HuH-7.5 (cell line): ENCODE measurements at places on chromosomes 11 and 22.

DNA sequence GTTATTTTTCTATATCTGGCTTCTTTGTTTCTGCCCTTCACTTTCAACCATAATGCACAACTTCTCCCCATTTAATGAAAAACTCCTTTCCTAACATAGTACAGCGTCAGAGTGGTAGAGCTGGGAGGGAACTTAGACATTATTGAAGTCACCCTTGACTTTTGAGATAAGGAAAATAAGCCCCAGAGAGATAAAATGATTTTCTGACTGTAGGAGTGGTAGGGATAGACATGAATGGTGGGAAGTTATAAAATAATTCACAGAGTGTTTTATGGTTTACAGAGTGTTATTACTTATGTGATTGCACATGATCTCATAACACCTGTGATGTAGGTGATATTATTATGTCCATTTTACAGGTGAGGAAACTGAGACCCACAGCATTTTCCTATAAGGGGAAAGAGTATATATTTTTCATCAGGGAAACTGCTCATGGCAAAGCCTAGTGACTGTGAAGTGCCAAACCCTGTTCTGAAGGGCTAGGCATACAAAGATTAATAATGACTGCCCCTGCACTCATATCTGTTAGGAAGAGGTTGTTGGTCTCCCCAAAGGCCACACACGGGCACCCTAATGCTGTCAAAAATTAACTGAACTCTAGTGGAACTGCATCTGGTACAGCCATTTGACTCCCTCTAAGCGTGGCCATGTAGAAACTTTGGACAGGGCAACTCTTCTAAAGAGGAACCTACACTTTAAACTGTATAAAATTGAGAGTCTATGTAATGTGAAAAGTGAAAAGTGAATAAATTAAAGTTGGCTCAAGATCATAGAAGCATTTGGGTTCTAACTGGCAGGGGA is 61.1 kb upstream of the PICALM start:
- DNase-seq, result no peak

- DNase-seq, result no peak
Observed at GRCh38 chr11:11760838-11761237, 80.9 kb upstream of the USP47 start.

- no peak for DNase-seq
Observed at GRCh38 chr22:32649515-32650200, 151.8 kb upstream of the TIMP3 start.

DNA sequence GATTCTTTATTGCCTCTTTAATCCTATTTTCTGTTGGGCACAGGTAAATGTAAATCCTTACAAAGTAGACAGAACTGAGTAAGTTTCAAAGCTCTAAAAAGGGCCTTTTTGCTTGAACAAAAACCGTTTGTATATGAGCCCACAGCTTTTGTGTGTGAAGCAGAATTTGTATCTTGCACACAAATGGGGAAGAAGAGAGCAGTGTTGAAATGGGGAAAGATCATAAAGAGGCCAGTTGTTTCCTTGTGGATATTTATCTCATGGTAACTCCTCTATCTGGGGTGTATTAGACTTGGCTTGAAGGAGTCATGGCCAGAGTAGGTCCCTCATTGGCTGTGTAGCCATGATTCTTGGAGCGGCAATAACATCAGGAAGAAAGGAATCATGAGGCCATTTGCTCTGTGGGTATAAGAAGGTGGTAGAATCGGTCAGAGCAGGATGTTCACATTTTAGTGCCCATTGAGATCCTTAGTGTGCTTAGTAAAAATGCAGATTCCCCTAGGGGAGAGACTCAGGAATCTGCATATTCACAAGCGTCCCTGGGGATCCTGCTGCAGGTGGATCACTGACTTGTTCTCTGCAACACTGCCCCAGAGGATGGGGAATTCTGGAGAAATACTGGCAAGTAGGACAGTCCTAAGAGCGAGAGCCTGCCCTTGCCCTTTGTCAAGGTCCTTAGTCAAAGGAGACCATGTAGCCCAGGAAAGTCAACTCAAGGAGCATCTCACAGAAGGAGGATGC is 126.5 kb downstream of the LDLRAD3 start:
- DNase-seq, result no peak

DNA sequence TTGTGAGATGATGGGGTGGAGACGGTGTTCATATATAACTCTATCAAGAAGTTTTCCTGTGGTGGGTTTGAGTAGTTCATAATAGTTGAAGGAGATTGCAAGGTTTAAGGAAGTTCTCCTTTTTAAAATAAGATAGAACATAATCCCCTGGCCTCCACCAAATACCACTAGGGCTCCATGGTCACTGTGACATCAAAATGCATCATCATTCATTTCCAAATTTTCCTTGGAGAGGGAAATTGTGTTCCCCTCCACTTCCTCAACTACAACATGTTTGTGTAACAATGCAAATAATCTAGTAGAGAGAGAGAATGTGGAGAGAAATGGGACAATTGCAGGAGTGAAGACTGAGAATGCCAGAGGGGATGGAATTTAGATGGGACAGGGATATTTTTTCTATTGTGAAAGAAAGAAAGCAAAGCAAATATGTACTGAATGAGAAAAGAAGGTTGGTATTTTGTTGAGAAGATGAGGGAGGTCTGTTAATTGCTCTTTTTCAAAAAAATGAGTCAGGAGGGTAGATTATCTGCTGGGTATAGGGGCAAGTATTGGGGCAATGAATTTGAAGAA is 33.4 kb upstream of the ZBED5 start:
- no peak for DNase-seq

- DNase-seq, result no peak
Observed at GRCh38 chr22:25689631-25690030, 52.4 kb upstream of the MYO18B start.

GRCh38 chr11:123056835-123057491 is 5.0 kb downstream of the HSPA8 start:
- DNase-seq, result no peak

GRCh38 chr11:58142761-58143160 is 17.4 kb upstream of the OR9I1 start:
- DNase-seq, result no peak

DNA sequence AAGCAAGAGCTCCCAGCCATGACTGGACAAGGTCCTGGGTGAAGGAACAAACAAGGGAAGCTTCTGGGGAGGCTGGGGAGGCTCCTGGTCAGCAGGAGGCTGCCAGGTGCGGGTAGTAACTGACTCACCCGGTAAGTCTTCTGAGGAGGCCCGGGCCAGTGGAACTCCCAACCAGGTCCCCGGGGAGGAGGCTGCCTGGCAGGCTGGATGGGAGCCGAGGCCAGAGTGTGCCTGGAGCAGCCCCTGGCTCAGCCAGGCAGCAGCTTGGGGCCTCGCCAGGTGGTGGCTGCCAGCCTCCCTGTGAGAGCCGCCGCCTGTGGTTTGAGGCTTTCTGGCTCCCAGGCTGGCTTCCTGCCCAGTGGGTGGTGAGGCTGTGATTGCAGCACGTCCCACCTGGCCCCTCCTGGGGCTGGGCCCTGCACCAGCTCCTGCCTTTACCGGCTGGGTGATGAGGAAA is 46.2 kb downstream of the IGF2 start:
- DNase-seq, result no peak

DNA sequence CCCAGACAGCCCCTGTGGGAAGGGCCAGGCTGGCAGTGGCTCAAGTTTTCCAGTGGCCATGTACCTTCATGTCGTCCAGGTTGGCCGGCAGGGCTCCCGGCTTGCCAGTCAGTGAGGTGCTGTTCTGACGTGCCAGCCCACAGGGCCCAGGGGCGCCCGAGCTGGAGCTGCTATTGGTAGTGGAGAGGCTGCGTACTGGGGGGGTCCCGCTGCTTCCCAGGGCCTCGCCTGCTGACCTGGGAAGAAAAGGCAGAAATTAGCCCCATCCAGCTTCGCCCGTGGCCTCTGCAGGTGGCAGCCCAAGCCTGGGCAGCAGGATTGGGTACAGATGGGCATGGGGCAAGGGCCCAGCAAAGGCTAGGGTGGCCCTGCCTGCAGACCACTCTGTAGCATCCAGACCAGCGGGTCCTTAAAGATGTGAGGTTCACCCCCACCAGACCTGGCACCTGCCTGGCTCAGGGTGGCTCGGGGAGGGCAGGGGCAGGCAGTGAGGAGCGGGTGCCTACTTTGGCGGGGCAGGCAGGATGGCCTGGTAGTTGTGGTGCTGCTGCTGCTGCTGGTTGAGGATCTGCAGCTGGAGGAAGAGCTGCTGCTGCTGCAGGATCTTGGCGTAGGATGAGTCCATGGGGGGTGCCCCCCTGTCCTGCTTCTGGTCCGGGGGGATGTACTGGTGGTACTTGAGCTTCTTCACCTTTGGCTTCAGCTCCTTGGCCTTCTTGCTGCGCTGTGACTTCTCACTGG is 50.1 kb downstream of the SGSM3 start:
- no peak for DNase-seq

DNA sequence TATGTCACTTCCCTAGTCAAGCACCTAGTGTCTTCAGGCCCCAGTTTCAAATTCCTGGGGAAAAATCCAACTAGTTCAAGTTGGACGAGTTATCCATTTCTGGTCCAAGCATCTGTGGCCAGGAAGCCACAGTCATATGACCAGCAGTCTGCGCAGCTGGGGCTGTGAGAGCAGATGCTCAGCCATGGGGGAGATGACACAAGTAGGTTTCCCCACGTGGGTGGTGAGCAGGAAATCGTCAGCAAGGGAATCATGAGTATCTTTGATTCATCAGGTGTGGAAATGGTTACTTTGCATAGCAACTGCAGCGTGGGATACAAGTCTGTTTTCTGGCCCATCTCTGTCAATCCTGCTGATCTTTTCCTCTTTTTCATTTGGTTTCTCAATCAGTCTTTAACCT is 185.3 kb downstream of the C11orf91 start:
- DNase-seq, result no peak

GRCh38 chr11:133531971-133532651 is at the start of gene OPCML:
TSS of gene OPCML (minus strand) at chr11:133532501.
- no peak for DNase-seq

DNA sequence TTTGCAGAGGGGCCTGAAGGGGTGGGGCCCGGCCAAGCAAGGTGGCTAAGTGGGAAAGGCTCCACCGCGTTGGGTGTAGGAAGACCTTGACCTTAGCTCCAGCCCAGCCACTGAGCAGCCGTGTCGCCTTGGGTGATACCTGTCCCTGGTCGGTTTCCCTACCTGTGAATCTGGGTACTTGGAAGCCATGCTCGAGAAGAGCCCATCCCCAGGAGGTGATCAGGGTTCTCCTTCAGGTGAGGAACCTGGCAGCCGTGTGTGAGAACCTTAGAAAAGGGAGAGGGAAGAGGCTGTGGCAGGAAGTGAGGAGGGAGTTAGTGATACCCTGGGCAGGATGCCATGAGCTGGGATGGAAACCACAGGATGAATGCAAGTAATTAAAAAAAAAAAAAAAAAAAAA is 21.6 kb downstream of the PPARA start:
- no peak for DNase-seq

DNA sequence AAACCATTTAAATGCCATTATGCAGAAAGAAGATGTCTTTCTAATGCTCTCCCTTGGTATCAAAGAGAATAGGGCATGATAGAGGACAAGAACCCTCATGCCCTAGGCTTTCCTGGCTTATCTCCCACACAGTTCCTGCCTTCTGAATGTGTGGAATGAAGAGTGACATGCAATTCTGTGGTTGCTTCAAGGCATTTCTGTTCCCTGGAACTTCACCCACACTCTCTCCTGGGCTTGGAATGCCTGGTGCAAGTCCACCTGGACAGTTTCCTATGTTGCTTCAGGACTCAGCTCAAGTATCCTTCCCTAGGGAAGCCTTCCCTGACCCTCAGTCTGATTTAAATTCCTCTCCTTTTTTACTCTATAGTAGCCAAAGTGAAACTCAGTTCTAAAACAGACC is 53.8 kb upstream of the DRD2 start:
- no peak for DNase-seq

DNA sequence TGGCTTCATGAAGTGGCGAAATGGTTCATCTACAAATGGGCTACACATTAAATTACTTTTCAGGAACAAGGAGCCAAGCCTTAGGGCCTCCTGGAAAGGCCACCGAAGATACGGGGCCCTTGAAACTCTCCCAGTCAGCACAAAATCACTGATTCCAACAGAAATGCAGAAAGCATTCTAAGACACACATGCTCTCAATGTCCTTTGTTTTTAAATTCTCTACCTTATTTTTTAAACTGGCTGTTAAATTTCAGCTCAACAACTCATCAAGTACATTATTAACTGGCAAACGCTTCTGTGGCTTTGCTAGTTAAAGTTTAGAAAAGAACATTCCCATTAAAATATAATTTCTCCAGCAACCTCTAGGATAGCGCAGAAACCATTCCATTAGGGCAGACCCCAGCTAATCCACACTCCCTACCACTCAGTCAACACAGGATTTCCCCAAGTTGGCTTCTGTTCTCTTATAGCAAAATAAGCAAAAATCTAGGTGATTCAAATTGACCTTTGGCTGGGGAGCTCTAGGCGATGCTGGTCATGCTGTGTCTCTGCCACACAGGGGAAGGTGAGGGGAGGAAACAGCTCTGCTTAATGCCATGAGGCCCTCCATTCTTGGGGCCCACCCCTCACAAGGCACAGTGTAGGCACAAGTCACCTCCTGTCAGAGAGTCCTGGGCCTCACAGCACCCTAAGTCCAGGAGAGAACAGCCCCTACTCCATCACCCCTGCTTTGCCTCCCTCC is 47.1 kb downstream of the PLEKHA7 start:
- no peak for DNase-seq

GRCh38 chr11:76659672-76660532 is 10.6 kb downstream of the LRRC32 start:
- DNase-seq, result no peak

- DNase-seq, result no peak
Observed at GRCh38 chr11:25350899-25351803, 854.3 kb downstream of the LUZP2 start.

GRCh38 chr22:20268279-20269012 is at the start of gene RTN4R:
TSS of gene RTN4R (minus strand) at chr22:20268318. CDS start at chr22:20268092, 226 bp downstream.
- peak; percentile 71 for DNase-seq

DNA sequence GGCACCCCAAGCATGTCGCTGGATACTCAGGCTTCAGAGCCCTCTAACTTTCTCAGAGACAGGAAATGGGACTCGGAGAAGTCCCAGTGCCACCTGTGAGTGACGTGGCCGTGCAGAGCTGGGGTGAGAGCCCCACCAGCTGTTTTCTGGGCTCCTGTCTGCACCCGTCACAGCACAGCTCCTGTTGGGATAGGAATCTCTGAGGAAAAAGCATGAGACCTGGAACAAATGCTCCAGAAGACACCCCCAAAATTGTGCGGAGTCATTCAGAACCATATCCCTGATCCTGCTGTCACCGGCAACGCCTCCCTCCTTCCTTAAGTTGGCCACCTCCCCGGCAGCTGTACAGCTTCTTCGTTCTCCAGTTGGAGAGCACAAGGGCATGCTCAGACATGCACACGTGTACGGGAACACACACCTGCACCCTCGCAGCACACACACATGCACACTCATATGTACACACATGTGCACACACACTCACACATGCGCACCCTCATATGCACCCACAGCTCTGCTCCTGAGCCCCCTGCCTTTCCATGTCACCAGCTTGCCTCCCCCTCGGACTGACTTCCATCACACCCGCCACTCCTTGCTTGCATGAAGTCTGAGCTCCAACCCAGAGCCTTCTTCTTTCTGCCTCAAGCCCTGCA is 1430.0 kb downstream of the BRD1 start:
- DNase-seq, result no peak

- DNase-seq, result no peak
Observed at GRCh38 chr11:78224506-78224905, 35.8 kb downstream of the USP35 start.
